ENCODE measurements at places on chromosomes 7 and 10.
A peak's percentile ranks its signal among the peaks of the same experiment; 100 is the strongest.

DNA sequence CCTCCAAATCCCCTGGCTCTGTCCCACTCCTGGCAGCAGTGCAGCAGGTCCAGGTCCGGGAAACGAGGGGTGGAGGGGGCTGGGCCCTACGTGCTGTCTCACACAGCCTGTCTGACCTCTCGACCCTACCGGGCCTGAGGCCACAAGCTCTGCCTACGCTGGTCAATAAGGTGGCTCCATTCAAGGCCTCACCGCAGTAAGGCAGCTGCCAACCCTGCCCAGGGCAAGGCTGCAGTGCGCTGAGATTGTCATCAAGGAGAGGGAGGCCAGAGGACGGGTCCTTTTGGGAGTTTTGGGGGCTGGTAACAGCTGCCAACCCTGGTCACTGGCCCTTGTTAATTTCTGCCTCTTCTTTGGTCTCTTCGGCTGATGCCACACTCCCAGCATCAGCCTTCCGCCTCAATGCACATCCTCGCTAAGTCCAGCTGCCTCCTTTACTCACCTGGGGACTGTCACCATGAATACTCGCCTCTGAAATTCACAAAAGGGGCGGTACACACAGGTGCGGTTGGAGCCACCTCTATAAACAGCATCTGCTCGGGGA lies 3.5 kb downstream of the EPO start:
- DNase-seq = no peak

DNA sequence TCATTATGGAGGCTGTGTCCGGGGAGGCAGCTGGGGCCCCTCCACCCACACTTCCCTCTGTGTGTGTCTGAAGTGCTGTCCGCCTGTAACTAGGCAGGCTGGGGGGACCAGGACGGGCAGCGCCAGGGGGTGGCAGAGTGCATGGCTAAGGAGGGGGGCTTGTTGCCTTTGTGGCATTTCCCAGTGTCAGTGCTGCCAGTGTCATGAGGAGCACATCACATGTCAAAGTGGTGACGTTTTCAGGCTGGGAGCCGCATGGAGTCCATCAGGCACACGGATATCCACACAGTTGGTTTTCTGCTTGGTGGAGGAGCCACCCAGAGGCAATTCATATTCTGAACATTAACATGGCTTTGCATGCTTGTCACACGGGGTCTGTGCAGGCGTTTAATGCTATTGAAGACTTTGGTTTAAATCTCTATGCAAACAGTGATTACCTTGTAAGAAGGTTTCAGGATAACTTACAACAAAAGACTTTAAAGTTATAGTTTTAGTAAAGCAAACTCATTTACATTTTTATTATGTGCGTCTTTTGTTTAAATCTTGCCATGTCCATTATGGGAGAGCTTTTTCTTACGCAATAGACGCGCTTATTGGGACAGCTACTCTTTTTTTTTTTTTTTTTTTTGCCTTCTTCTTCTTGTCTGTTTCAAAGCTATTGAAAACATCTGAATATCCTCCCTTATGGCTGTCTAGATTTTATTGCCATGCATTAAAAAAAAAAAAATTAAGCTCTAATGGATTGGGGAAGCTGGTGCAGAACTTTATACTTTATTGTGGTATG lies 52.9 kb downstream of the C10orf67 start:
- DNase-seq = no peak

GRCh38 chr7:157676456-157677255 lies 339.9 kb downstream of the DNAJB6 start:
- no peak for DNase-seq

- no peak for DNase-seq
Observed at GRCh38 chr7:95318501-95319100, 5.7 kb downstream of the PON1 start.

- DNase-seq = peak; percentile 33
Observed at GRCh38 chr7:39428221-39428620, 138.0 kb upstream of the YAE1 start.

GRCh38 chr7:42161719-42162118 lies 75.3 kb downstream of the GLI3 start:
- DNase-seq = no peak

DNA sequence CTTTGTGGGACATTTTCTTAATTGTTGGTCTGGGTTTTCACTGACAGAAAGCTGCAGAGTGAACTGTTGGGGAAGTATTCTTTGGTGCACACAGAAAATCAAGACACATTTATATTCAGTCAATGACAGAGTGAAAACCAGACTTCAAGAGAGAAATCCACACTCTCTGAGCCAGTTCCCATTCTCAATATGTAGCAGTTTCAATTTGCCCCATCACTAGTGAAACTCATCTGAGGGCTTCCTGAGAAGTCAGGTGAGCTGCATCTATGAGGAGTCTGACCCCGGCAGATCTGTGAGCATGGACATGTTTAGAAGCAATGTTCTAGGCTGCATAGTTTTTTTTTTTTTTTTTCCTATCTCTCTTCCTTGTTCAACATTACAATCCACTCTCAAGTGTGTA lies 163.7 kb upstream of the AHR start:
- no peak for DNase-seq

DNA sequence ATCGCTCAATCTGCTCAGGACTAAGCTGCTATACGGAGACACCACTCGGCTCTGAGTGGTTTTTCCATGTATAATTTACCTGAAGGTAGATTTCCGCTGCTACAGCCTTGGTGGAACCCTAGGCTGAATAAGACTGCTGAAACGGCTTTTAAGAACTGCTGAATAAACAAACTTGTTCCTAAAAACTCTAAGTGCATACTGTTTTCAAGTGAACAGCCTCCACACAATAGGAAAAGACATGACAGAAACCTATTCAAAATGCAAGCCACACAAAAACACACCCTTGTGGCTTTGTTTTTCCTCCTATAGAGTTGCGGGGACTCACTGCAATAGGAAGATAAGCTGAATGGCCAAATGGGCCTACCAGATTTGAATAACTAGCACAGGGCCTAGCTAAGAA lies 117.2 kb downstream of the UBE2H start:
- DNase-seq = no peak

DNA sequence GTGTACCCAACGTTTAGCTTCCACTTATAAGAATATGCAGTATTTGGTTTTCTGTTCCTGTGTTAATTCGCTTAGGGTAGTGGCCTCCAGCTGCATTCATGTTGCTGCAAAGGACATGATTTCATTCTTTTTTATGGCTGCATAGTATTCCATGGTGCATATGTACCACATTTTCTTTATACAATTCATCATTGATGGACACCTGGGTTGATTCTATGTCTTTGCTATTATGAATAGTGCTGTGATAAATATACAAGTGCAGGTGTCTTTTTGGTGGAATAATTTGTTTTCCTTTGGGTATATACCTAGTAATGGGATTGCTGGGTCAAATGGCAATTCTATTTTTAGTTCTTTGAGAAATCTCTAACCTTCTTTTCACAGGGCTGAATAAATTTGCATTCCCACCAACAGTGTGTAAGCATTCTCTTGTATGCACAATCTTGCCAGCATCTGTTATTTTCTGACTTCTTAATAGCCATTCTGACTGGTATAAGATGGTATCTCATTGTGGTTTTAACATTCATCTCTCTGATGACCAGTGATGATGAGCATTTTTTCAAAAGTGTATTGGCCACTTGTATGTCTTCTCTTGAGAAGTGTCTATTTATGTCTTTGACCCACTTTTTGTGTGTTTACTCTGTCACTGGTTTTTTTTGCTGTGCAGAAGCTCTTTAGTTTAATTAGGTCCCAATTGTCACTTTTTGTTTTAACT lies 72.5 kb upstream of the CC2D2B start:
- DNase-seq = no peak

- DNase-seq = no peak
Observed at GRCh38 chr7:111067251-111067650, 23.7 kb upstream of the LRRN3 start.

DNA sequence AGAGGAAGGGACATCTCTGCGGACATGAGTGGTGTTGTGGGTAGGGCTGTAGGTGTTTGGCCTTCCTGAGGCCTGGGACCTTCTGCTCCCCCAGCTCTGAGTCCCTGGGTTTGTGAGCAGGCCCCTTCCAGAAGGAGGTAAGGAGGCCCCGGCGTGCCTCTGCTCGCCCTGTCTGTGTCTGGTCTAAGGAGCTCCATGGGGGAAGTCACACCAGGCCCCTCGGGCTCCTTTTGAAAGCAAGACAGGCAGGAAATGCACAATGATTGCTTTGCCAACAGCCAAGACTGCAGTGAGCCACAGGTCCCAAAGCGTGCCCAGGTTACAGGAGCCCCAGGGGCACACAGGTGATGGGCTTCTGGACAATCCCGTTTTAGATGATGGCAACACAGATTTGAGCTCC lies 89.5 kb downstream of the FAM53B start:
- no peak for DNase-seq

DNA sequence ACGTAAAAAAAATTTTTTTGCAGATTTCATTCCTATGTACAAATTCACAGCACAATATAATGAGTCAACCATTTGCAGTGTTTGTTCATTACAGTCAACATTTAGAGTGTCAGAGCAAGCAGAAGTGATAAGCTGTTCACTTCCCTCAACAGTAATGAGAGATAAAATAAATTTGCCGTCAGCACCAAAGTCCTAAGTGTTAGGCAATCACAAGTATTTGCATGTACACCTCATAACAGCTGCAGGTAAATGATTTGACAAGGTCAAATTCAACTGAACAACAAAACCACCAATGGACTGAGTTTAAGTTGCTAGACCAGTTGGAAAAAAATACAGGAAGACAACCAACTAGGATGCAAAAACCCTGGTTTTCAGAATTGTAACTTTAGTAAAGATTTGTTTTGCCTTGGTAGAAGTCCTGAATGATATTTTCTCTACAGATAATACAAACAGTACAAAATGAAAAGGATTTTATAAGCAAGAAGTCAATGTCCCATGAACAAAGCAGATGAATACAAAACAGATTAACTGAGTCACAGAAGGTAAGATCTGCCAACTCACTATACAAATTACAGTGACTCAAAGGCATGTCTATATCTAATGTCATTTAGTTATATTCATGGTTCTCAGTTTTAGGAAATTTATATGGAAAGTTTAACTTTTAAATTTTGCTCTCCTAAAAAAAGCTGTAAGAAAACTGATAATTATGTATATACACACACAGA lies 10.4 kb downstream of the RAPGEF5 start:
- DNase-seq = no peak

Measured in RCC 7860 (cell line).